Neural progenitor cell (in vitro differentiated cells): ENCODE measurements at places on chromosomes 12 and 14.

DNA sequence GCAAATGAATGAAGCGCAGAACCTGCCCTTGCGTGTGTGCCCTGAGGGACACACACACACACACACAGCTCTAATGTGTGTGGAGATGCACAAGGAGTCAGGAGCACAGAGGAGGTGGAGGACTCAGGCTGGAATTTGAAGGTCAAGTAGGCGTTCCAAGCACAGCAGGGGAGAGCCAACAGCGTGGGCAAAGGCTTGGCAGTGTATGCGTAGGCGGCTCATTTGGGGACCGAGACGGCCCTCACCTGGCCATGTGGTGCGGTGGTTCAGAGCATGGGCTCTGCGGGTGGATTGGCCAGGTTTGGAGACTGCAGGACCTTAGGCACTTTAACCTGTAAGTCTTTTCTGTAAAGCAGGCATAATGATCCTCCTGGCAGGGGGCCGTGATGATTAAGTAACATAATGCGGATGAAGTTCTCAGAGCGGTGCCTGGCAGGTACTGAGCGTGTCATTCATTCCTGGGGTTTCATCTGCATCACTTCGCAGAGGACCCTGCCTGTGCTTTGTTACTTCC lies 69.5 kb upstream of the SLC24A4 start:
- DNase-seq: peak; percentile 45

DNA sequence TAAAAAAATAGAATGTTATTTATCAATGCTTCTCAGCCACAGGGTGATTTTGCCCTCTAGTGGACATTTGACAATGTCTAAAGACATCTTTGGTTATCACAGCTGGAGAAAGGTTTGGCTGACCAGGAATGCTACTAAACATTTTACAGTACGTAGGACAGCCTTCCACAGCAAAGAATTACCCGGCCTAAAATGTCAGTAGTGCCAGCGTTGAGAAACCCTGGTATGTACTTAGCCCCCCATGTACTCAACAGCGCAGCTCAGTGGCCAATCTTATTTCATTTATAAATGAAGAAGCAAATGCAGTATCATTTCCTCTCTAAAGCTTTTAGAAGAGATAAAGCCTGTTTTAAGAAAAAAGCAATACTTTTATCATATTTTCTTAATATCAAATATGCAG lies 5.8 kb downstream of the MARK3 start:
- peak; percentile 66 for DNase-seq

GRCh38 chr12:86241600-86241999 lies 14.6 kb downstream of the MGAT4C start:
- DNase-seq: no peak

- DNase-seq: no peak
These were observed 610 bp downstream of the VSIG10 start for GRCh38 chr12:118103201-118103600.

DNA sequence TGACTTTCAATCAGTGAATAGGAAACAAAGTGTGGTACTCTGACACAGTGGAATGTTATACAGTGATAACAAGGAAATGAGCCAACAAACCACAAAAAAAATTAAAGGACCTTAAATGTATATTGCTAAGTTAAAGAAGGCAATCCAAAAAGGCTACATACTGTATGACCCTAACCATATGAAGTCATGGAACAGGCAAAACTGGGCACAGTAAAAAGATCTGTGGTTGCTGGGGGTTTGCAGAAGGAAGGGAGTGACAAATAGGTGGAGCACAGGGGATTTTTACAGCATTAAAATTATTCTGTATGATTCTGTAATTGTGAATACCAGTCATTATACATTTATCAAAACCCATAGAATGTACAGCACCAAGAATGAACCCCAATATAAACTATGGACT lies 112.6 kb downstream of the KCNC2 start:
- no peak for DNase-seq

DNA sequence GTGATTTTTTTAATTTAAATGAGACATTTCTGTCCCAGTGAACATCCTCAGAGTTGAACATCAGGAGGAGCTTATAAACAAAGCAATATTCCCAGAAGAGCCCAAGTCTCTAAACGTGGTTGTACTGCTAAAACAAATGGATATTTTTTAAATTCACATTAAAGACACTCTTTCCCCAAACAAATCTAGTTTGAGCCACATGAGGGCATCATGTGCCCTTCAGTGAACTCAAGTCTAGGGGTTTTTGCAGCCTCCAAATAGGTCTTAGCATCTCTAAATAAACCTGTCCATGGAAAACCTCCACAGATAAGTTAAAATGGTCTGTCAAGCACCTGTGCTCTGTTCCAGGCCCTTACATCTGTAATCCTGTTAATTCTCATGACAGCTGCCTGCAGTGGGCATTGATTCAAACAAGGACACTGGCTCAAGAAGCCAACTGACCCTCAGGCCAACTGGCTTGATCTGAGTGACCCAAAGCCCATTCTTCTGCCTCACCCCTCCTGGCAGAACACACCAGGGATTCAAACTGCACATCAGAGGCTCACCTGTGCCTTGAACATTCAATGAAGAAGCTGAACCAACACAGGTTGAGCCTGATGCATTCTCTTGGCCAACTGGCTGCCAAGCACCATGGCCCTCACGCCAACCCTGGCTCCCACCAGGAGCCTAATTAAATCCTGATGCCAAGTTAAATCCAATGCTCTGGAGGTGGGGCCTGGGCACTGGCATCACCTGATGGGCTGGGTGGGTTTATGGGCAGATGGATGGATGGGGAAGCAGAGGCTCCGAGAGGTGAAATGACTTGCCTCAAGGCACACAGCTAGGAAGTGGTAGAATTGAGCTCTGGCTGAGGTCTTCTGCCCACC lies 8.6 kb downstream of the ISCU start:
- DNase-seq: peak; percentile 61

GRCh38 chr12:53952335-53952694 lies 2.4 kb upstream of the HOXC12 start:
- peak; percentile 65 for DNase-seq

GRCh38 chr12:18432206-18432605 lies 170.9 kb downstream of the PIK3C2G start:
- DNase-seq: no peak
